ENCODE measurements at places on chromosomes 6 and 20. TPM values are rescaled to one million over a fixed set of nuclear protein-coding genes. Genes with fewer than 3 reads are reported as not detected.

DNA sequence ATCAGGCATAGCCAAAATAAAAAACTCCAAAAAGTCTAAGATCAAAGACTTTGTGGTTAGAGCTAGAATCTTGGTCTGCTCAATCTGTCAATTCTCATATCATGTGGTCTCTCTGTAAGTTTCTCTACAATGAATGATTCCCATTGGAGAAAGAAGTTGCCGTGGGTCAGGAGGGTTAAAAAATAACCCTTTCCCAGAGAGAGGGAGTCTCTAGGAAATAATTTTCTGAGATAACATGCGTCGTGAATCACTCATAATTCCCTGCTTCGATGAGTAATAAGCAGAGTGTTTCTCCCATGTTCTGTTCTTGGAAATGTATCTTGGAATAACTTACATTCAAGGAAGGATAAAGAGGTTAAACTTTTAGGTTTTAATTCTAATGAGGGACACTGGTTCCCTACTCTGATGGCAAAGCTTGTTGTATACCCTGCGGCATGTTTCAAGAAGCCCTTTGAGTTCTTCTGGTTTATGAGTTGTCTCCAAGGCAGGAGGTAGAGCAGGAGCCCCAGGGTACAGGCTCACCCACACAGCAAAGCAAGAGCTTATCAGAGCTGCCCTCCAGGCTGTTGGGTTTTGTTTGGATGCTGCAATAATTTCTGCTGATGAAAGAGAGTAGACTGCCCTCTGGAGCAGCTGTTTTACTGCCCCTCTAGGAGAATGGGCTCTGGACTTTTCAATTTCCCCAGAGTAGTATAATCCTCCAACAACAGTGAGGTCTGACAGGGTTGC is 599.1 kb downstream of the QKI start:
- no peak for DNase-seq

DNA sequence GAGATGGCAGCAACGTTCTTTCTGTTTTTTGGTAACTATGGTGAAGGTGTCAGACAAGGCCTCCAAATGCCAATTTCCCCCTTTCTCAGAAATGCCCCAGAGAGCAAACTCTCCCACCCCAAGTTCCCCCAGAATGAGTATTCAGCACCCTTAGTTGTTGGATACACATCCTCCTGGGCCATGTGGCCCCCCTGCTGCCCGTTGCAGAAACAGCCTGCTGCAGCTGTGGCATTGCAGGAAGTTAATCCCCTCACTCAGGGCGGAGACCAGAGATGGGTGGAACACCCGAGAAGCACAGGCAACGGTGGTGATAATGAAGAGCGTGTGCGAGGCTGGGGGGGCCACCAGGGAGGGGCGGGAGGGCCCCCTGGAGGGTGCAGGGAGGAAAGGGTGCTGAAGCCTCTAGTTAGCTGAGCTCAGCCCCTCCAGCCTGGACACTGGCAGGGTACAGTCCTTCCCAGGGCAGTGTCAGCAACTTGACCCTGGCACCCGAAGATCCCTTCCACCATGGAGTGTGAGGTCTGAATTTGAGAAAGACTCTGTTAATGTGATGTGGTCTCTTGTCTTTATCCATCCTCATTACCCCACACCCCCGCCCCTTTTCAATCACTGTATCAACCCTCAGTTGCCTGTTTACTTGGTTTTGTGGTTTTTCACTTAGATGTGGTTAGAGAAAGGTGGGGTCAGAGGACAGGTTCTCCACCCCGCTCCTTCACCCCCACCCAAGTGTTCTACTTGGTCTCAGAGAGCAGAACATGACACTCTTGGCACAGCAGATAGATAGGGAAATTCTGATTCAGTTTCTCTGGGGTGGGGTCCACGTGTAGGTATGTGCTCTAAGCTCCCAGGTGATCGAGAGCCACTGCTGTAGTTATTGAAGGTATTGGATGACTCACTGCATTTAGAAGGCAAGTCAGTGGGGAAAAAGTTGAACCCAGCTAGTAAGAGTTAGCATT is 208.8 kb upstream of the SUPT3H start:
- DNase-seq: no peak

DNA sequence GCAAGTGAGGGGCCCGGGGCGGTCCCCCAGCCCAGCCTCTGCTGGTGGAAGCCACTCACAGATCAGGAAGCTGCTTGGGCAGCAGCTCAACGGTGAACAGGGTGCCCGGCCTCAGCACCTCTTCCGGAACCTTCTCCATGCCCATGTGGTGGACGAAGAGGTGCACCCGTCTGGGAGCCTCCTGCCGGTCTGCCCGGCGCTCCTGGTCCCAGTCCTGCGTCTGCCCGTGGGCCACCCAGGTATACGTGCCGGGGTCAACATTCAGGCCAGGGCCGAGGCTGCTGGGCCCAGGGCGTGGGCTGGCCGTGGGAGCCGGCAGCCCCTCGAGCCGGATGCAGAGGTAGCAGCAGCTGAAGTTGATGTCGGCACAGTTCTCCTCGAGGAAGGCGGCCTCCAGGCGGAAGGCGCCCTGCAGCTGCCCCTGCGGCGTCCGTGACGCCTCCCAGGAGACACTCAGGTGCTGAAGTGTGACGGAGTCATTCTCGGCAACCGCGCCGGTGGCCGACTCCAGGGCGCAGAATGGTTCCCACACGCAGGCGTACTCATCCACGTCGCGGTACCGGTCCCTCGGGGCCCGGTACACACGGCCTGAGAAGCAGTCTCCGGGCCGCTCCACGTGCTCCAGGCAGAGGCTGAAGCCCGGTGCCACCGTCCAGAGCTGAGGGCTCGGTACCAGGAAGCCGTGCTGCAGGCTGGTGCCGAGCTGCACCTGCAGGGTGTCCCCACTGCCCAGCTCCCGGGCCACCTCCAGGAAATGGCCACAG is 8.7 kb downstream of the FNDC11 start:
- DNase-seq: no peak

CAP2 gene
- total RNA-seq: 262 TPM

MRPL2 gene
- 17.6 TPM for total RNA-seq

DNA sequence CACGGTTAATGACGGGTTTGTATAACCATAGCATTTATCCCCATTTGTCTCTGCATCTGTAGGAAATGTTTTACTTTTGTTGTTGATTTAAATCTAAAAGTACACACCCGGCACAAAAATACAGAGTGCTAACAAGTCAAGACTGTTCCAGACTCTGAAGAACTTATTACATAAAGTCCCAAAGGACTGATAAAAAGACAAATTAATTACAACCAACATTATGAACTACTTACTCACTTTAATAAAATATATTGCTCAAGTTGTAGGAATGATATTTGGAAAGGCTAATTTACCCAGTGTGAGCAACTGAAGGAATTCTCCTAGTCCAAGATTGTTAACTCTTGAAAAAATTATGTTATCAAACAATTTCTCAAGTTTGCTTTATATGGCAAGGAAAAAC is 115.6 kb downstream of the KIF13A start:
- no peak for DNase-seq

DNA sequence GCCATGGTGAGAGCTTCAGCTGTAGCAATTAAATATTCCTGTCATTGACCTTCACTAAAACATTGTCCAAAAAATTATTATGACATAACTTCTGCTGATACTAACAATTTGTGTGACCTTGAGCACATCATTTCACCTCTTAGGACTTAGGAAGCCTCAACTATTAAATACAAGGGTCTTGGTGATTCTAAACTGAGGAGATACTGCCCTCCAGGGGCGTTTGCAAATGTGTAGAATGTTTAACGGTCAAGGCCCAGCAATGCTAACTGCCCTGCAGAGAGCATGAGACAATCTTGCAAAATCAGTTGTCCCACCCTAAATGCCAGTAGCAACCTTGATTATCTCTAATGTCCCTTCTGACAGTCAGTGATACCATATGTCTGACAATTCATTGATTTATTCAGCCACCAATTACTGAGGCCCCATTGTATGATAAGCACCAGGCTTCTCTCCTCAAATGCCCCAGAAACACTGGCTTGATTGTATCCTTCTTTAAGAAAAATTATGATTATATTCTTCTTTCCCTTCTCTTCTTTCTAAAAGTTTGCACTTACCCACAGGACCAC is 284.1 kb upstream of the PLN start:
- DNase-seq: peak; percentile 43

- no peak for DNase-seq
These were observed 356.9 kb upstream of the MARCKS start for GRCh38 chr6:113500221-113500620.

AK9 gene
- 13.0 TPM for total RNA-seq

GRCh38 chr6:165519316-165519715 is 143.7 kb downstream of the PDE10A start:
- no peak for DNase-seq

DNA sequence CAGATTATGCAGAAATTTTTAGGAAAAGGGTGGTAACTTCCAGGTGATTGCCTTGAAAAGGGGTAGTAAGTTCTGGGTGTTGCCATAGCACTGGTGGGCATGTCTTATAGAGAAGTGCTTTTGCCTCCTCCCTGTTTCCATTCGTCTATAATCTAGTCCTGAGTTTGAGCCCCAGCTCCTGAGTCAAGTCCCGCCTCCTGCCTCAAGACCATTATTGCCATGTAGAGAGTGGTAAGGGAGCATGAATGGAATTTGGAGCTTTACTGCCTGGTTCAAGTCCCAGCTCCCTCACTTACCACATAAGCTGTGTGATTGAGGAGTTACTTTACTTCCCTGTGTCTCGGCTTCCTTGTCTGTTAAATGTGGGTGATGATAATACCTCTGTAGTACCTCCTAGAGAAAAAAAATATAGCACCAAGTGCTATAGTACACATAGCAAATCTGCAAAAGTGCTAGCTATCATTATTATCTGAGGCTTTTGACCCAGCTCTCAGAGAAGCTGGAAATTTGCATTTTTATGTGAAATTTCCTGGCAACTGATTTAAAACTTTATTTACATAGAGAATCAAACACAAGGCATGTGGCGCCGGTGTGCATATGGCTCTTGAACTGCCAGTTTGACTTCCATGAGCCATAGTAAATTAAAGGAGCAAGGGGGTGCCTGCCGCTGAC is 36.0 kb downstream of the TGM6 start:
- no peak for DNase-seq

- no peak for DNase-seq
These were observed 7.7 kb upstream of the BACH2 start for GRCh38 chr6:90304308-90304707.

DNA sequence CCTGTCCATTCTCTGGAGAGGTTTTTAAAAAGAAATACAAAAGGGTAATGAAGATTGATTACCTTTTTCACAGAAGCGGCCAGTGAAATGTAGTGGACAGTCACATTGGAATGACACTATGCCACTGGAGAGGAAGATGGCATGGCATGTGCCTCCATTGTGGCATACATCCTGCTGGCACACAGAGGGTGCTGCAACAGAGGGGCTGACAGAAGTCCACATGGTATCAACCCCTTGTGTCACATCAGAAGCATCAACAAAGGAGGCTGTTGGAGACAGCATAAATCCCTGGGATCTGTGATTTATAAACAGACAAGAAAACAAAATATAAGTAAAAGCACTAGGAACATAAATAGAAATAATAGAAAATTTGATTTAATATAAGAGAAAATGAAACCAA is 594.9 kb downstream of the PHF3 start:
- no peak for DNase-seq

GABRR1 gene
- not detected for total RNA-seq

DNA sequence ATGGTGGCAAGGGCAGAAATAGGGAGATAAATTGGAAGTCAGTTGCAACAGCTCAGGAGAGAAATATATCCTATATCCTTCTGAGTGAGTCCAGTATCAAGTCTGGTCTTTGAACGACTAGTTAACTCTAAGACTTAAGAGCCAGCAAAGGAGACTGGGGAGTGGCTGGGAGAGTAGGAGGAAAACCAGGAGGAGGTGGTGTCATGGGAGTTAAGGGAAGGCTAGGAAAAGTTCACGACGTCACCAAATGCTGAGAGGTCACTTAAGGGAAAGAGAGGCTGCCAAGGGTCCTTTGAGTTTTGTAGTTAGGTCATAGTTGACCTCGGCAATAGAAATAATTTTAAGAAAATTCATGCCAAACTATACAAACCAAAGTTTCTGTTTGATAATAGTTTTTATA is 25.1 kb downstream of the ACOT13 start:
- no peak for DNase-seq

DNA sequence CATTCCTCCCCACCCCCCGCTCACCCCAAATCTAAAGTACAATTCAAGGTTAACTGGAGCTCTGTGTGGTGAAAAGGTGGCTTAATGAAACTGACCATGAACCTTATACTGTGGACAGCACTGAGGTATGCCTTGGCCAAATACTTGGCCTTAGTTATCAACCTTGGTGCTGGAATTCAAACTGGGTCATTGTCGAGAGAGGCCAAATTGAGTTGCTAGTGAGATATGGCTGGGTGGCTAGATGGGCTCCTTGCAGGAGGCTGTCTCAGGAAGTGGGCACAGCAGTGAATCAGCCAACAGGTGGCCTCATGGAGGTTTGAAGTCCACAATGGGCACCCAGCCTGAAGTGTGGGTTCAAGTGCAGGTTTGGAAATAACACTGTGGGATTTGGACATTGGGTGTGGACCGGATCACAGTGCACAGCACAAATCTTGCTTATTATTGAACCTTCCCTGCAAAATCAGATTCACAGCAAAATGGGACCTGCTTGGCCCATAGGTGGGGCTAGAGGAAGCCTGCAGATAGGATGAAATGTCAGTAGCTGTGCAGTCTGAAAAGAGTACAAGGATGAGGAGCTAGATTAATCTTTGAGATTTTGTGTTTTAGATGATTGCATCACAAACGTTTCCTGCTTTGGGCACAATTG is 5.6 kb upstream of the BTBD3 start:
- peak; percentile 29 for DNase-seq

GRCh38 chr20:12177657-12178293 is 260.1 kb downstream of the BTBD3 start:
- DNase-seq: no peak

SAMHD1 gene
- total RNA-seq: 15.9 TPM

CTCFL gene
- total RNA-seq: not detected

ABHD16A gene
- total RNA-seq: 58.9 TPM

DNA sequence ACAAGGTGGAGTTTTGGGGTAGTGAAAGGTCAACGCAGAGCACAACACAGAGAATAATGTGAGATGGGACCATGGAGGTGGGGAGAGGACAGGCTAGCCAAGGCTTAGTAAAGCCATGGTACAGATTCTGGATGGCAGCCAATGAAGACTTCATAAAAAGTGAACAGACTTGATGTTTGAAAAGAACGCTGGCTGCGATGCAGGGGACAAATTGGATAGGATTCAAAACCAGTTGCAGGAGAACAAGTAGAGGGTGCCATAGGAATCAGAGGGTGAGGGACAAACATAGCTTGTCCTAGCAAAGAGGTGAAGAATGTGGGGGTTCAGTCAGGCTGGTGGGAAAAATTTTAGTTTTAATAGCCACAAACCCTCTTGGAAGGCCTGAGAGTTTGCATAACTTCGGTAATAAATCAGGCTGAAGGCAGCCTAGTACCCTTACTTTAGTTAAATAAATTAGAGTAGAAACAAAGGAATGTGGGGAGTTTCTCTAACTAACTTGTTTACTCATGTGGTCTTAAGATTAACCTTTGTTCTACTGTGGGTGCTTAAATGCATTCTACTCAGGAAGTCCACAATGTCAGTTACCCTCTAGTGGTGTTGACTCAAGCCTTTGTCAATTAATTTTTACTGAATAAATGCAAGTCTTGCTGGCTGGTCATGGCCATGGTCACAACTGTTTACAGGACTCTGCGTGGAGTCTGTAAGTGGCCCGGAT is 216.4 kb downstream of the C6orf118 start:
- no peak for DNase-seq
